K562 (cell line): ENCODE measurements at places on chromosomes 2 and 18.

DNA sequence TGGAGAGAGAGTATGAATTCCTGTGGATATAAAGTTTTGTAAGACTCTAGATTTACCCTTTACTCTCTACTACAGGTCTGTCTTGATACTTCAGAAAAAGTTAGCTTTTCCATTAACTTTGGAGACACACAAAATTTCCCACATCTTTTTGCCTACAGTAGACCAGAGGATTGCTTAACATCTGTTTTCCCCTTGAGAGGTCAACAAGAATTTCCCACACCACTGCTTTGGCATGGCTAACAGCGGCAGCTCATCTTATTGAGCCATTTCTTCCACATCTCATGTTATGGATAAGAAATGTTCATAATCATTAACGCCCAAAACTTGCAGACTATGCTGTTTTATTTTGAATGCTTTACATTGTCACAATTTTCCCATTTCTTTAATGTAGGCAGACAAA is 273.6 kb upstream of the RGPD4 start:
- no peaks in the 10 kb centered on the region for H3K4me1 ChIP-seq
- no peak overlapping the region for H3K4me3 ChIP-seq
- H3K27ac ChIP-seq = no peak overlapping the region
- DNase-seq = no peak

DNA sequence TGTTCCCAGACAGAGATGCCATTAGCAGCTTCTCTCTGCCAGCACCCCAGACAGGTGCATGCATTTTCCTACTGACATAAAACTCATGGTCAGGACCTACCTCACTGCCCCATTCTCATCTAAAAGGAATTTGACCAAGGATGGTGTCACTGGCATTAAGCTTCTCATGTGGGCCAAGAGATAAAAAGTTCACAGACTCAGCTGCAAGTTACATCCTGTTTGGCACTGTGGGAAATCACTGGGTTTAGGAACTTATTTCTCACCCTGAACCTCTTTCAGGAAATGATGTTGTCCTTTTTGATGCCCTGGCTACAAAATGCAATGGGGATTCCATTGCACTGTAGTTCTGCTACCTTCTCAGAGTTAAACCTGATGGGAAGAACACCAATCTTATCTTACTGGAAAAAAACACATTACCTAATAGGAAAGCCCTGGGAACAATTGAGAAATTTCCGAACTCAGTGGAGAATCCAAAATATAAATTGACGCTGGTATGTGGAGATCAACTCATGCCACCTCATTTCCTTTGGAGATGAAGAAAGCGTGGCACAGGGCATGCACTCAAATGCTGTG is 252.1 kb upstream of the COPS8 start:
- no peaks in the 10 kb centered on the region for H3K36me3 ChIP-seq
- H3K4me3 ChIP-seq = no peak overlapping the region
- DNase-seq = no peak
- no peak overlapping the region for H3K27ac ChIP-seq
- no peaks in the 10 kb centered on the region; the same call in 1 of the 2 replicates for H3K27me3 ChIP-seq
- no peaks in the 10 kb centered on the region for H3K4me1 ChIP-seq

DNA sequence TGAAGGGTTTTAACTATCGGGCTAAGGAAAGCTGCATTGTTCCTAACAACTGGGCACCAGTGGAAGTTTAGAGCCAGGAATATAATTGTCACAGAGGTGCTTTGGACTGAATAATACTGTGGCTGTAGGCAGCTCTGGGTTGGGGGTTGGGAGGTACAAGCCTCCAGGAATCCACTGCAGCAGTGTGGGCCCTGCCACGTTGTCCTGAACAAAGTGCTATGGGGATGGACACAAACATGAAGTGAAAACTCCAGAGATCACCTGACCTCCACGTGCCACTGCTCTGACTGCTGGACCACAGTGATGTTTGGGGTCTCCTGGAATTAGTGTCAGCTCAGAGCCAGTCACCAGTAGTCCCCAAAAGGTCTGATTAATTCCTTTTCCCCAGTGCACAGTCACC is 110.9 kb downstream of the BCL2 start:
- no peaks in the 10 kb centered on the region for H3K27me3 ChIP-seq
- DNase-seq = no peak
- no peaks in the 10 kb centered on the region for H3K36me3 ChIP-seq
- H3K4me3 ChIP-seq = no peak overlapping the region

- H3K27me3 ChIP-seq = no peaks in the 10 kb centered on the region
- no peak overlapping the region for H3K27ac ChIP-seq
- no peak for DNase-seq
- H3K4me1 ChIP-seq = no peaks in the 10 kb centered on the region
These were observed 193.2 kb upstream of the BCL2L11 start for GRCh38 chr2:110927526-110927925.

GRCh38 chr2:98776136-98776535 is 45.2 kb upstream of the MGAT4A start:
- DNase-seq = no peak
- peaks cover 52% of the 10 kb centered on the region for H3K27me3 ChIP-seq
- no peaks in the 10 kb centered on the region for H3K36me3 ChIP-seq
- H3K4me3 ChIP-seq = no peak overlapping the region
- H3K27ac ChIP-seq = no peak overlapping the region

GRCh38 chr18:37710726-37711125 is 145.1 kb upstream of the CELF4 start:
- H3K27me3 ChIP-seq = no peaks in the 10 kb centered on the region
- H3K4me3 ChIP-seq = no peak overlapping the region
- no peaks in the 10 kb centered on the region for H3K36me3 ChIP-seq
- no peak for DNase-seq

GRCh38 chr2:100291152-100291970 is 30.9 kb downstream of the LONRF2 start:
- peak; percentile 98 for DNase-seq
- peaks cover 30% of the 10 kb centered on the region; the same call in 2 of the 3 replicates for H3K36me3 ChIP-seq
- H3K27me3 ChIP-seq = no peaks in the 10 kb centered on the region
- H3K4me3 ChIP-seq = no peak overlapping the region
- H3K27ac ChIP-seq = peak overlapping the region; percentile 94
- H3K4me1 ChIP-seq = peaks cover 39% of the 10 kb centered on the region

GRCh38 chr2:24873619-24874018 is 46.4 kb downstream of the ADCY3 start:
- H3K27me3 ChIP-seq = no peaks in the 10 kb centered on the region
- H3K27ac ChIP-seq = no peak overlapping the region
- H3K36me3 ChIP-seq = peaks cover 17% of the 10 kb centered on the region; the same call in 2 of the 3 replicates
- no peaks in the 10 kb centered on the region; the same call in 2 of the 3 replicates for H3K4me1 ChIP-seq
- no peak for DNase-seq

- no peaks in the 10 kb centered on the region; the same call in 1 of the 2 replicates for H3K4me1 ChIP-seq
- no peak overlapping the region for H3K4me3 ChIP-seq
- peak; percentile 21 for DNase-seq
- H3K27ac ChIP-seq = no peak overlapping the region
These were observed 11.1 kb upstream of the SCG2 start for GRCh38 chr2:223613017-223613950.
